ENCODE measurements at places on chromosomes 4 and X.
A peak's percentile ranks its signal among the peaks of the same experiment; 100 is the strongest.

- DNase-seq: no peak
Measured at GRCh38 chr4:81971637-81972381, 402.0 kb downstream of the HNRNPD start.

DNA sequence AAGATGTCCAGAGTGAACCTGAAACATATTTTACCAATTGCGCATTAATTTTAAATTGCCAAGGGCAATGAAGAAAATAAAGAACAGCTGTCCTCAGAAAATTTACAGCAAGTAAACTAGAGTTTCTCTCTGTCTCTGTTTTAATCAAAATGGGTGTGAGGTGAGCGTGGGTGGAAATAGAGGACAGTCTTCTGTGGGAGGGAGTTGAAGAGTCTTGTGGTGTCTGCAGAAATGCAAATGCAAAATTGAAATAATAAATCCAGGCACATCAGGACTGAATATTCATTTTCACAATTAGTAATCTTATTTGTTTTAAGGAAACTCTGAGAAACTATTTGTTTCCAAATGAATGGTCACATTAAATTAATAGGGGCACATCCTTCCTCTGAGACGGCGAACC is 192.0 kb downstream of the ARHGAP10 start:
- no peak for DNase-seq

GRCh38 chr4:80196922-80197573 is at the start of gene PRDM8:
Gene PRDM8, plus strand, starts transcription at chr4:80197503. Its CDS starts 2,578 bp downstream, at chr4:80200081.
- peak; percentile 91 for DNase-seq

GRCh38 chrX:43949669-43950068 is 23.5 kb downstream of the NDP start:
- DNase-seq: peak; percentile 58

- DNase-seq: peak; percentile 69
Measured at GRCh38 chrX:138128027-138128671, 562.2 kb downstream of the ZIC3 start.

- DNase-seq: no peak
Measured at GRCh38 chrX:151984328-151984727, 9.9 kb upstream of the GABRE start.

- no peak for DNase-seq
Measured at GRCh38 chr4:61385256-61385655, 185.1 kb downstream of the ADGRL3 start.

DNA sequence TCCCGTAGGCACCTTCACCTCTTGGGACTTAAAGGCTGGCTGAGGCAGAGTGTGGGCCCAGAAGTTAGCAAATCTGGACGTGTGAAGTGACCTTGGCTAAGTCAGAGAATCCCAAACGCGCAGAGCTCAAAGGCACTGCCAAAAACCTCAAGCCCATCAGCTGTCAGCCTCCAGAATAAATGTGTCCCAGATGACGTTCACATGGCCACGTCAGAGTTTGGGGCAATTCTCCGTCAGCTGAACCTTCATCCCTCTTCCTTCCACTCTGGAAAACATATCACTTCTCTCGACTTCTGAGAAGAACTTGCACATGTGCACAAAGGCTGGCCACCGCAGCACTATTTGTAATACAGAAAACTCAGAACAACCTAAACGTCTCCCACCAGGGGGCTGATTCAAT is 35.7 kb upstream of the APLN start:
- peak; percentile 8 for DNase-seq

- peak; percentile 65 for DNase-seq
Measured at GRCh38 chr4:164779811-164780216, 25.9 kb downstream of the SMIM31 start.

- DNase-seq: no peak
Measured at GRCh38 chr4:155033604-155034003, 174.8 kb upstream of the NPY2R start.

DNA sequence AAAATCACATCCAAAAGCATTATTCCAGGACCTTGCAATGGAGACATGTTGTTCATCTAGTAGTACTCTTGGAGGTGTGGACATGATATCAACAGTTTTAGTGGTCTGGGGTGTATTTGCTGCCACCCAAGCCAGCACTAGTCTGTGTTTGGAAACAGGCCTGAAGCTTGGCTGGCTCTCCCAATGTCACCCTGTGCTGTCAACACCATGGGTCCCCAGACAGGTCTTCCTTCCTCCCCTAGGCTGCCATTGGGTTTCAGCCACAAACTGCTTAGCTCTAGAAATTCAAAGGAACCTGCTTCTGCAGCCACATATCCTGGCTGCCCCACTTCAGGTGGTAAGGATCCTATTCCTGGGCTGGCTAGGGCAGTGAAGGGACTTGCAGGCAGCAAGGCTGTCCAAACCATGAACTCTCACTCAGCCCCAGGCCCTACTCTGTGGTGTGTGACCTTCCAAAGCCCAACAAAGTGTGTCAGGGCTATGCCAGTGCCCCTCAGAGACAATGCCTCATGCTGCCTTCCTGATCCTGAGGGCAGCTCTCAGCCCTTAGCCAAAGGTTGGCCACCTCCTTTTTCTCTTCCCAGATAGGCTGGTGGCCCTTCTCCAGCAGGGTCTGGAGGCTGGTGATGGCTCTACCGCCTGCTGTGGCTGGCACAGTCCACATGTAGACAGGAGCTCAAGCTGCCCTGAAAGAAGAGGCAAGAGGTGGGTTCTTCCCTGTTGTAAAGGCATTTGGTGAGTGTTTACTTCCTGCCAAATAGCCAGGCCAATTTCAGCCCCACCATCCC is 18.3 kb downstream of the AMER1 start:
- no peak for DNase-seq

DNA sequence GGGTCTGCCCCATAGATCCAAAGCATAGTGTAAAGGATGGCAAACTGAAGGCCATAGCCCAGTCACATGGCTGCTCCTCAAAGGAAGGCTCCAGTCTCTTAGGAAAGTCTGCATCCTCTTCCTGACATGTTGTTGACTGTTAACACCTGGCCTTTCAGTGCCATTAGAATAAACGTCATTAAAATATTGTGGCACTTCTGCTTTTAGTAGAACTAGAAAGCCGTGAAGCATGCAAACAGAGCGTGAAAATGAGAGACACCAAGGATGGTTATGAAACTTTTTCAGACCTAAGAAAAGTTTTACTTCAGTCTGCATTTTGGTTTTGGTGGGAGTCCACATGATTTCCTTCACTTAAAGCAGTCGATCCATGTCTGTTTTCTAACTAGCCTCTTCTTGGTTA is 41.1 kb upstream of the AFF2 start:
- no peak for DNase-seq

DNA sequence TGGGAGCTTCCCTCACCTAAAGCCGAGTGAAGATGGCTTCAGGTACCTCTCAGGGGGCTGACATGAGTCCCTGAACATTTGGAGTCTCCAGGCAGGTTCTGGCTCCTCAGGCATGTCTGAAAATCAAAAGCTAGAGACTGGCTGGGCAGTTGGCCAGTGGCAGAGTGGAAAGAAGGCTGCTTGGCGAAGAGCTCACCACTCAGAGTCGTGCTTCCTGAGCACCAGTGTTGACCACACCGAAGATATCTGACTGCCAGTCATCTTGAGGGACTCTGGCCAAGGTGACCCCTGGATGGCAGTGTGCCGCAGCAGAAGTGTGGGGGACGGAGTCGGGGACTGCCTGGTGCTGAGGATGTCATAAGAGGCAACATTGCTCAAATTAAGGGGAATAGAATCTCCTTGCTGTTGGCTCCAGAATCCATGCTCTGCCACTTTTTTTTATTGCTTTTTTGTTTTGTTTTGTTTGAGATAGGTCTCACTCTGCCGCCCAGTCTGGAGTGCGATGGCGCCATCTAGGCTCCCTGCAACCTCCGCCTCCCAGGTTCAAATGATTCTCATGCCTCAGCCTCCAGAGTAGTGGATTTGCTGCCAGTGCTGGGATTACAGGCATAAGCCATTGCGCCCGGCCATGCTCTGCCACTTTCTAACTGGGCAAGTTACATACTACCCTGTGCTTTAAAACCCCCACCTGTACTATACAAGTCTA is 172.5 kb upstream of the GATB start:
- no peak for DNase-seq

- DNase-seq: no peak
Measured at GRCh38 chrX:16239211-16239610, 71.9 kb downstream of the MAGEB17 start.

GRCh38 chr4:31984872-31985271 is 1264.7 kb downstream of the PCDH7 start:
- no peak for DNase-seq

- DNase-seq: no peak
Measured at GRCh38 chr4:2093265-2093664, 34.1 kb downstream of the NAT8L start.

DNA sequence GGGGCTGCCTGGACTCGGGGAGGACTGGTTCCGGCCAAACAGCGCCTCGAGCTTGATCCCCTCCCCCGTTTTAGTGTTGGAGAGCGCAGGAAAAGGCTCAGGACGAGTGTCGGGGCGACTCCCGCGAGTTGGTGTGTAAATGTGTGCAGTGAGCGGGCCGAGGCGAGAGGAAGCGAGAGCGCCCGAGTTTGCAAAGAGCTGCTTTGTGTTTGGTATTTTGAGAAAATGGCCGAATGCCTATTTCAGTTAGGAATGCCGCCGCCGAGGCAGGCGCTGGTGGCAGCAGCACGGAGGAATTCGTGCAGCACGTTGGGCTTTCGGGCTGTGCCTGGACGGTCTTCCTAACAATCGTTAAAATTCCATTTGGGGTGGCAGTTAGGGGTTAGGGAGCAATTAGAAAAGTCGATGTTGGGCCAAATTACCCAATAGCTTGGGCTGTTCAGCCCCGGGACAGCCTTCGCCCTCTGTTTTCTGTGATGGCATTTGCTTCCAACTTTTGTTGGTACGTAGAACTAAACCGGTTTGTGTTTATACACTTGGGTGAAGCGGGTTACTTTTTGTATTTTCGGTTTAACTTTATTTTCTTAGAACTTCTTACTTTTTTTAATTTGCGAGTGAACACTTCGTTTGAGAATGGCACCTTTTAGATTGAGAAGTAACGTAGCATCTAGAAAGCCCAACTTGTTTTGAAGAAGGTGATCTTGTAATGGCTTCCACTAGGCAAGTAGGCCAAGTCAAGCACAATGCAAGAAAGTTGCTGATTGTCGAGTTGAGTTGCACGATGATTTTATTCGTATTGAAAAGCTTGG is 1.6 kb downstream of the REST start:
- DNase-seq: peak; percentile 84

- peak; percentile 7 for DNase-seq
Measured at GRCh38 chr4:168272488-168272887, 46.1 kb downstream of the DDX60 start.

DNA sequence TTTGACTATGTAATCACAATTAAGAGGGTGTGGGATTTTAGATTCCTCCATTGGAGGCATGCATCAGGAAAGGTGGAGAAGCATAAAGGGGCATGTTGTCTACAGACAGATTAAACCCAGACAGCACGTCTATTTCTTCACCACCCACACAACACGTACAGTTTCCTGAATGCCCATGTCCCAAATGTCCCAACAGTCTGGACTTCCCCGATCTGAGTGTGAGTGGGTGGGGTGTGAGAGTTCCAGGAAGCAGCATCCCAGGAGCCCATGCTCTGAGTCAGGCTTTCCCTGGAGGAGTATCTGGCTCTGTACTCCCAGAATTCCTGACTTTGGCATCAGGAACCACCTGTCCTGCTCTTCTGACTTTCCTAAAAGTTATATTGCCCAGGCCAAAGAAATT is 30.8 kb upstream of the NDP start:
- no peak for DNase-seq
